ENCODE measurements at places on chromosomes 5 and 9.

GRCh38 chr9:13278368-13279246, 885 bp downstream of the MPDZ start:
- DNase-seq: no peak

GRCh38 chr5:125370461-125371205, 624.2 kb upstream of the ZNF608 start:
- DNase-seq: no peak

- no peak for DNase-seq
Measured at GRCh38 chr5:51379331-51379700, 3.9 kb upstream of the ISL1 start.

DNA sequence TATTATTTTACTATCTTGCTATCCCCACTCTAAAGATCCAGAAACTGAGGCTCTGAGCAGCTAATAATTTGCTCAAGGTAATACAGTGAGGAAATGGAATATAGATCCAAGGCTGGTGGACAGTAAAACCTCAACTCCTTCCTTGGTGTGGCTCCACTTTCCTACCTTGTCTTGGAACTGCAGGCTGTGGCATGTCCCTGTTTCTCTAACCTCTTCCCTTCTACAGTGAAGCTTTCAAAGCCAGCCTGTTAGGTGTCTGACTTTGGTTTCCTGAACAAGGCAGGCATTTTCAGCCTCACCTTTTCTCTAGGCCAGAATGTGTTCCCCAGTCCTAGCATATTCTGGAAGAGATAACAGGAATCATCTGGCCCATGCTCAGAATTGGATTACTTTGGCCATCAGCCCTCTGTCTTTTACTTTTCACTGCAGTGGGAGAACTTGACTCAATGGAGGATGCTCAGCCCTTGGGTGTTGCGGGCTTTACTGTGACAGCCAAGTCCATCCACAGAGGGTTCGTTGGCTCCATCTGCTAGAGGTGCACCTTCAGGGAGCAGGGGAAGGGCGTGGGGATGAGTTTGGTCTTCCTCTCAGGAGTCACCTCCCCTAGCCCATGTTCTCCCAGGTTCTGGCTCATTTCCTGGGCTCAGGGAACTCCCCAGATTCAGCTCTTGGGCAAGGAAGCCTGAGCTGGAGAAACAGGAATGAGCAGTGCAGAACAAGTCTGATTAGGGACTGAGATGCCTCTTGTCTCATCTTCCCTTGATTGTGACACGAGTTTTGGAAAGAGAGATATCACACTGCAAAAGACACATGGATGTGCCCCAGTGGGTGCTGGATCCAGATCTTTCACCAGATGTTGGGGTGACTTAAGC, 1.1 kb downstream of the NIPAL4 start:
- DNase-seq: no peak

DNA sequence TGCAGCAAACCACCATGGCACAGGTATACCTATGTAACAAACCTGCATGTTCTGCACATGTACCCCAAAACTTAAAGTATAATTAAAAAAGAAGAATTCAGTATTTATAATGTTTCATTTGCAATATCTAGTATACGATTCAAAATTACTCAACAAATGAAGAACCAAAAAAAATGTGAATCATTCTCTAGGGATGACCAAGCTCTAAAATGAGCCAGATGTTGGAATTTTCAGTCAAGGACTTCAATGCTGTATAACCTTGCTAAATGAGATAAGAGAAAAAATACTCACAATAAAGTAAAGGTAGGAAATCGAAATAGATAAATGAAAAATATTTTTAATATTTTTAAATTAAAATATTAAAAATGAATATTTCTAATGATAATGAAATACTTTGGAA, 108.7 kb upstream of the ADRA1B start:
- DNase-seq: no peak

- DNase-seq: no peak
Measured at GRCh38 chr9:4289411-4290326, 10.2 kb downstream of the GLIS3 start.

DNA sequence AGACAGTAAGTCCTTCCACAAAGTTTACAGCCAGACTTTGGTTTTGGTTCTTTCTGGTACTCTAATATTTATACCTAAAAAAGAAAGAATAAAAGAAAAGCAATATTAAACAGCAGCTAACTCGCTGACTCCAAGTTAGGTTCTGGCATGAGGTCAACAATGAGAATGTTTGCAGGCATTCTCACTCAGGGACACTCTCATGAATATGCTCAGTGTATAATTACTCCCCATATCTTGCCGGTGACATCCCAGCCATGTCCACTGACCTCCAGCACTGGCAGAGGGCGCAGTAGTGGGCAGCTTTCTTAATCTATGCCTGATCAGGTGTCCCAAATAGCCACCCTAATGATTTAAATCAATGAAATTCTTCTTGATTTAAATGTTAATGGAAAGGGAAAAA, 151.5 kb downstream of the BNC2 start:
- no peak for DNase-seq

- DNase-seq: no peak
Measured at GRCh38 chr5:95655575-95655974, 9.0 kb downstream of the RFESD start.

DNA sequence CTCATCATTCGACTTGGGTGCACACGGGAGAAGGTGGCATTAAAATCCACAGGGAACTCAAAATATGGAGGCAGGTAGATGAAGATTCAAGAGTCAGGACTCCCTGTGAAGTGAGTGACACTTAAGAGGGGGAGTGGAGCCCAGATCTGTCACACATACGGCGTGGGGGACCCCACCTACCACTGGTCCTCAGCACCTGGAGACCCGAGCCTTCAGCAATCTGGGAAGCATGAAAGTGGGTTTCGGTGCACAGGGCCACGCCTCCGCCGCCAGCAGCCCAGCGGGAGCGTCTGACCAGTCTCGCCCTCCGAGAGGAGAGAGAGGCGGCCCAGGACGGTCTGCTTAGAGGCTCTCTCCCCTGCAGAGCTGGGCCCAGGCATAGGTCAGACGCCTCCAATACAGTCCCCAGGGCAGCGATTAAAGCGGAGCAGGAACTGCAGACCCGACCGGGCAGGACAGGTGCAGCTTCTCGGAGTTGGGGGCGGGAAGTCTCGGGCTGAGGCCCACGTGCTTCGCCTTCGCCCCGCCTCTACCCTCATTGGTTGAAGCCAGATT, 639 bp upstream of the SLC2A8 start:
- DNase-seq: no peak

- DNase-seq: no peak
Measured at GRCh38 chr9:20358207-20358606, 264.1 kb downstream of the MLLT3 start.

- DNase-seq: no peak
Measured at GRCh38 chr5:134289509-134290113, 63.7 kb upstream of the PPP2CA start.

DNA sequence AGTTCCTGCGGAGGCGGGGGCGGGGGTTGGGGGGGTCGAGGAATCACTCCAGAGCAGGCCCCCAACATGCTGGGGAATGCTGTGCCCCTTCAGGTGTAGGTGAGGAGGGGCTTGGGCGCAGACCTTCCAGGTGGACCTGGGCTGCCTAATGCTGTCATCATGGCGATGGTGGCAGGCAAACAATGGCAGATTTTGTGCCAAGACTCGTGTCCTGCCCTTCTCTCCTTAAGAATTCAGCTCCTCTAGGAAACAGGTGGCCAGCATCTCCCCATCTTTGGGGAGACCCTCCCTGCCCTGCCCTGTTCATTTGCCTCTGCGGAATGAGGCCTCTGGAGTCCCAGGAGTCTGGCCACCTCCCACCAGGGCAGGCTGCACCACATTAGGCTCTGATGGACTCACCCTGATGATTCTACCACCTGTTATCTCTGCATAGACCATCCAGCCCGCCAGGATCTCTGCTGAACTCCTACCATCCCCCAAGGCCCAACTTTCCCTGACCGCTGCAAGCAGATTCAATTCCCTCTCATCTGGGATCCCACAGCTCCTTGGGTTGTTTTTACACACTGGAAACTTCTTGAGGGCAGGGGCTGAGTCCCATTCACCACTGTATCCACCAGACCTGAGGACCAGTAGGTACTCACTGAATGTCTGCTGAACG, 10.9 kb upstream of the SLC25A51 start:
- DNase-seq: no peak

DNA sequence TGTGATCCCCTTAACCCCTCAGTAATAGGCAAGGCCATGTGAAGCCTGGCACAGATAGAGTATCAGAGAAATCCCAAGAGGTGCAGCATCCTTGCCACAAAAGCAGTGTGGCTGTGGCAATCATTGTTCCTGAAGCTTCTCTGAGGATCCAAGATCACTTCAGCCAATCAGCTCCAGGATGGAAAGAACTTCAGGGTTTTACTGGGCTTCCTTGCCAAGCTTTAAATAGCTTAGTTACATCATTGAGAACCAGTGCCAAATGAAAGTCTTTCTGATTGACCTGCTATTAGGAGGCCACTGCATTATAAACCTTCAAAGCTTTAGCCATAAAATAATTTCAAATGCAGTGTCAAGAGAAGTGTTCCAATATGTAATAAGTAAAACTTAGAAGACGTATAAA, 430.6 kb downstream of the PIK3R1 start:
- DNase-seq: no peak

GRCh38 chr5:923281-923873, 30.7 kb downstream of the TRIP13 start:
- DNase-seq: peak; percentile 35

- no peak for DNase-seq
Measured at GRCh38 chr5:56561455-56561854, 253.9 kb upstream of the MAP3K1 start.

GRCh38 chr9:128575469-128575868, 23.1 kb downstream of the SPTAN1 start:
- DNase-seq: no peak

DNA sequence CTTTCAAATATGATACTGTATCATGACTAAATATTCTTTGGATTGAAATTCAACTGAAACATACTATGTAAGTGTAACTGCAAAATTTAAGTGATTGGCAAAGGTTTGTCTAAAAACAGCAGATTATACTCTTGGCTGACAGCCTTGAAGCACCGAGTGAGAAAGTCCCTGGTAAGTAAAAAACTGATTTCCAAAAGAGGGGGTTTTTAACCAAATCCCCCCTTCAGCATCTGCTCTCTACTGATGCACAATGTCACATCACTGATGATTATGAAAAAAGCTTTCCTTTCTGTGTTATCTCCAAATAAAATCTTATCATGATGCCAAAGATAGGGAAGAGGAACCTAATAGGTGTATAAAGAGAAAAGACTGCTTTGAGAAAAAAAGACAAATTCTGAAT, 141.0 kb downstream of the MEF2C start:
- DNase-seq: no peak

GRCh38 chr5:131787736-131788135, 9.1 kb downstream of the FNIP1 start:
- DNase-seq: no peak

DNA sequence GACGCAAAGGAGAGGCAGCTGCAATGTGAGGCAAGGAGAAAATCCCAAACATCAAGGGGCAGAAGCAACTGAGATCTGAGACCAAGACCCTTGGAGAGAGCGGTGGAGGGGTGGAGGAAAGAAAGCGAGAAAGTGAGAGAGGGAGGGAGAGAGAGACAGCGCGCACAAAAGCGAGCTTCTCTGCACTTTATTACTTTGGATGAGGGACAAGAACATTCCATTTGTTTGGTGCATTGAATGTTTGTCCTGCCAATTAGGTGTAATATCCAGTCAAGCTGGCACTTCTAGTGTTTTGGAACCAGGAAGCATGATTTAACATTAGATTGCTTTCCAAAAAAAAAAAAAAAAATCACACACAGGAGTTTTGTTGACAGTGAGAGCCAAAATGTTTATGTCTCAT, 1.4 kb downstream of the CAST start:
- no peak for DNase-seq

GRCh38 chr5:64722588-64722987, 32.3 kb downstream of the SHISAL2B start:
- DNase-seq: no peak

DNA sequence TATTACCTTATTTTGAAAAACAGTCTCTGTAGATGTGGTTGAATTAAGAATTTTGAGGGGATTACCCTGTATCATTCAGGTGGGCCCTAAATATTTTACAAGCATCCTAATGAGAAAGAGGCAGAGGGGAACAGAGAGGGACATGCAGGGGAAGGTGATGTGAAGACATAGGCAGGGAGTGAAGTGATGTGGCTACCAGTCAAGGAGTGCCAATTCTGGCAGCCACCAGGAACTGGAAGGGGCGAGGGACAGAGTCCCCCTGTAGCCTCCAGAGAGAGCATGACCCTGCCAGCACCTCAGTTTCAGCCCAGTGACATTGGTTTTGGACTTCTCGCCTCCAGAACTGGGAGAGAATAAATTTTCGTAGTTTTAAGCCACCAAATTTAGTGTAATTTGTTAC, 44.1 kb downstream of the PIP5K1B start:
- no peak for DNase-seq

DNA sequence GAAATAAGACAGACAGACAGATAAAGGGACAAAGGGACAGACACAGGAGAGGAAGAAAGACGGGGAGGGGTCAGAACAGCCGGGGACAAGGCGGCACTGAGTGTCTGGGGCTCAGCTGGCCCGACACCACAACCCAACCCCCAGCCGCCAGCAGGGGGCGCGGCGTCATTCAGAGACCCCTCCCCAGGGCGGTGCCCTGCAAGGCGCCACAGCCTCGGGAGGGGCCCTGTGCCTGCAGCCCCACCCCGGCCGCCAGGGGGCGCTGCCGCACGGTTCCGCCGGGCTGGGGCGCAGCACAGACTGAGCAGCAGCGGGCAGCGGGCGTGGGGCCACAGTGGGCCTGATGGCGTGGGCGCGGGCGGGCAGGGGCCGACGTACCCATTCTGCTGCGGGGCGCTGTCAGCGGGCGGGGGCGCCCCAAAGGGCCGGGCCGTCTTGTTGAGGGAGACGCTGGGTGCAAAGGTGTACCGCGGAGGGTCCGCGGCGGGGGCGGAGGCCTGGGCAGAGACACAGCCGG, 5.9 kb downstream of the PDLIM7 start:
- DNase-seq: no peak

GRCh38 chr9:133470988-133471387, 7.9 kb downstream of the SLC2A6 start:
- DNase-seq: no peak

DNA sequence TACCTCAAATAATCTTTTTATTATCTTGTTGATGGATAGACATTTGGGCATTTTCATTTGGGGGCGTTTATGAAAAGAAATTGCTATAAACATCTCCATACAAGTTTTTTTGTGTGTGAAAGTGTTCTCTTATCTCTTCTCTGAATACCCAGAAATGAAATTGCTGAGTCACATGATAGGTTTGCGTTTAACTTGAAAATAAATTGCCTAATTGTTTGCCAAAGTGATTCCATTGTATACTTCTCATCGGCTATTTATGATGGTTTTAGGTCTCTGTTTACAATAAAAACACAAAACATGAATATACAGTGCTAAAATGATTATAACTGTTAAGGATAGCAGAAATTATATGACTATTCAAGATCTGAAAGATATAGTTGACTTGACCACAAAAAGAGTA, 361.7 kb downstream of the TAF11L14 start:
- DNase-seq: no peak

All from stimulated activated CD8-positive, alpha-beta memory T cell treated with anti-CD3 and anti-CD28 coated beads, Interleukin-4, amount 100 ng/mL, for 4 hours (primary cell).